ENCODE measurements at places on chromosomes 6 and 20. TPM values are rescaled to one million over a fixed set of nuclear protein-coding genes. Genes with fewer than 3 reads are reported as not detected.
A peak's percentile ranks its signal among the peaks of the same experiment; 100 is the strongest.

DNA sequence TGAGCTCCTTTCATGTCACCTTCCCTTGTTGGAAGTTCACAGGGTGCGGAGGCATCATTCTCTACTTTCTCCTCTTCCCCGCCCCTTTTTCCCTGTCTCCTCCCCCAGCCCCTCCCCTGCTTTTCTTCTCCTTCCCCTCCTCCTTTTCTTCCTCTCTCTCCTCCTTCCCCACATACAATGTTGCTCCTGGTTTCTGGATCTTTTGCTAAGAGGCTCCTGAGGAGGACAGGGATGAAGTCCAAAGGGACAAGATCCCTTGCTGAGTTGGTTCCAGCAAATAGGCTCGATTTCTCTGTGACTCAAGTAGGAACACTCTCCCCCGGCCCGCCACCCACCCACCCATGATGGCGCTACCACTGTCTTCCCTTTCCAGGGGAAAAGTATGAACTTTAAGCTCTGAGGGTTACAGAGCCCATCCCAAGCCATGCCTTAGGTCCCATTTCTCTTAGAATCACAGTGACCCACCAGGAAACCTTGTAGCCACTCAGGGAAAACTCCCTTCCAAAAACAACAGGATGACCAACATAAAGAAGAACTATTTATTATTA lies 852 bp upstream of the TFEB start:
- no peaks in the 10 kb centered on the region for H3K27me3 ChIP-seq
- no peak for DNase-seq
- H3K4me1 ChIP-seq: peaks cover 21% of the 10 kb centered on the region
- H3K27ac ChIP-seq: peak overlapping the region; percentile 89
- no peaks in the 10 kb centered on the region for H3K36me3 ChIP-seq

DNA sequence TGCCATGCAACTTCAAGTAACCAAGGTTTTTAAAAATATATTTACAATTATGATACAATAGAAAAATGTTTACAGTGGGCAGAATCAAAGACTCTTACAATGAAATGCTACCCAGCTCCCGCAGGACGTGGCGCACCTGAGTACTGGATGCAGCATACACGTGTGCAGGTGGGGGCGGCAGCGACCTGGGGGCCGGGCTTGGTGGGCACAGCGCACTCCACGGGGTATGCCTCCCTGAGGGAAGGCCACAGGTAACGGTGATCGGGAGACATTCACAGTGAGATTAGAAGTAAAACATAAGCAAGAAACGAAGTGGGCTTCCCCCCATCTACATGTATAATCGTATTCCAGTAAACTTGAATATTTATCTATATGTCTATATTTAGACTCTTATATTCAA lies 54.2 kb downstream of the WDR27 start:
- no peaks in the 10 kb centered on the region for H3K4me1 ChIP-seq
- no peaks in the 10 kb centered on the region for H3K27me3 ChIP-seq
- no peak for DNase-seq
- H3K27ac ChIP-seq: no peak overlapping the region
- peaks cover 12% of the 10 kb centered on the region for H3K36me3 ChIP-seq

- no peaks in the 10 kb centered on the region for H3K4me1 ChIP-seq
- no peaks in the 10 kb centered on the region for H3K36me3 ChIP-seq
- H3K27me3 ChIP-seq: no peaks in the 10 kb centered on the region
These were observed 153.9 kb downstream of the SOX4 start for GRCh38 chr6:21747441-21747840.

GRCh38 chr6:133957780-133958242 lies 4.8 kb downstream of the TBPL1 start:
- peaks cover 17% of the 10 kb centered on the region for H3K4me1 ChIP-seq
- no peak overlapping the region for H3K27ac ChIP-seq
- DNase-seq: no peak
- H3K27me3 ChIP-seq: no peaks in the 10 kb centered on the region
- H3K4me3 ChIP-seq: no peak overlapping the region
- no peaks in the 10 kb centered on the region for H3K36me3 ChIP-seq

Gene SLC32A1
- total RNA-seq: not detected
